Mesothelial cell of epicardium (in vitro differentiated cells): ENCODE measurements at places on chromosomes 2 and 18.

DNA sequence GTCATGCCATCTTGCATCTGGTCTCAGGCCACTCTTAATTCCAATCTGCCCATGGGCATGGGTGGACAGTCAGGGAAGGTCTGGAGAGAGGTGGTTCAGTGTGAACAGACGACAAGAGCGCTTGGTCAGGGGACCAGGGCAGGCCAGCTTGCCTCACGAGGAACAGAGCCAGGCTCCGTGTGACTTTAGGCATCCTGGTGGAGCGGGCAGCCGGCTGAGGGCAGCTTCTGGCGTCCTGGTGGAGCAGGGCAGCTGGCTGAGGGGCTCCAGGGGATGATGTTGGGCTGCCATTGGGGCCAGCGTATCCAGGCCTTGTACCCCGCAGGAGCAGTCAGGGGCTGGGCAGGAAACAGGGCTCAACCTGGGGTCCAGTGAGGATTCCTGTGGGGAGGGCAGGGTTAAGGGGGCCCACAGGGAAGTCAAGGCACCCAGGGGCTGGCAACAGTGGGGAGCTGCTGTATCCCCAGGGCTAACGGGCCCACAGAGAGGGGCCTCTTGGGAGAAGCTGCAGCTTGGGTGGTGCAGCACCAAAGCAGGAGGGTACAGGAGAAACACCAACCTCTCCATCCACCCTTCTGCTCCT, 197.9 kb upstream of the TWIST2 start:
- no peak for DNase-seq

GRCh38 chr2:74602586-74603281, 45.4 kb downstream of the M1AP start:
- no peak for DNase-seq

DNA sequence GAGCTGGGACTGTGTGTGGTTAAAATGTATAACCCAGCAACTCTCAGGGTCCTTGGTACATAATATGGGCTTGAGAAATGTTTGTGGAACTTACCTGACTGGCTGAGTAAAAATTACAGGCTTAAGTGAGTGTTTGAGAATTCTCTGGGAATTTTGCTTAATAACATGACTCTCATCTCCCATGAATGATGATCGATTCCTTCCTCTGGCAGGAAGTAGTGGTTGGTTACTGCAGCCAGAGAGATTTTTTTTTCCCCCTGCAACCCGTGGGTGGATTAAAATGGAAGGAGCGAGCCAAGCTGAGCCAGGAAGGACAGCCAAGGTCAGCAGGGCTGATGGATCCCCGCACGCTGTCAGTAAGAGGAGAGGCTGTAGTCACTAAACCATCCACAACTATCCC, 40.6 kb upstream of the RFX8 start:
- DNase-seq, result no peak

DNA sequence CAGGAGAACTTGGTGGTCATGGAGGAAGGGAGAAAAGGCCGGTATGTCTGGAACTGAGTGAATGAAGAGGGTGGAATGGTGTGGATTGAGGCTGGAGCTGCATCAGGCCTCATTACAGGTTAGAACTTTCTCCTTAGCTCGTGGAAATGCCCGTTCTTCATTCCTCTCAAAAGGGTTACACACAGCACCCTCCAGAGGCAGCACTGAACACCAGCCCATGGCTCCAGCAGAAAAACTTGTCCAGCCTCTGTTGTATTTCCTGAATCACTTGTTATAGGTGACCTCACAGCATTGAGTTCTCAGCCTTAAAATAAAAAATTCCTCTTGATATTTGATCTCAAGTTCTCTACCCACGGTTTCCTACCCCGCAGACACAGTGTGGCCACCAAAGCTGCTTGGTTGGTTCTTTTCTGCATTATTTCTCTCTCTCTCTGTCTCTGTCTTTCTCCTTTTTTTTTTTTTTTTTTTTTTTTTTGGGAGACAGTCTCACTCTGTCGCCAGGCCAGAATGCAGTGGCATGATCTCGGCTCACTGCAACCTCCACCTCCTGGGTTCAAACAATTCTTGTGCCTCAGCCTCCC, 89.6 kb downstream of the ITGB1BP1 start:
- no peak for DNase-seq

DNA sequence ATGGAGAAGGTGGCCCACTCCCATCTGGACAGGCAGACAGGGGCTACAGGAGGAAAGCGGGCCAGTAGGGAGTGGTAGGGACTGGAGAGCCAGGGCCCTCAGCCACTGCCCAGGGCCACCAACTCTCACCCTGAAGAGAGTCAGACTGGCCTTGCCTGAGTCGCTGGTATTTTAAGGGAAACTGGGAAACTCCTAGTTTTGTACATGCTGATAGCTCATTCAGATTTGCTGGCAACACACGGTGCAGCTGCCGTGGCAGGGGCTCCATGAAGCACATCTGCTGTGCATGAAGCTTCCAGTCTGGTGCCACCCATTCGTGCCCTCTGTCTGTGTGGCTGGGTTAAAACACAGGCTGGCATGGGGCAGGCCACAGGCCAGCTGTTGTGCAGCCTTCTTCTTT, 137.3 kb upstream of the GLI2 start:
- no peak for DNase-seq

DNA sequence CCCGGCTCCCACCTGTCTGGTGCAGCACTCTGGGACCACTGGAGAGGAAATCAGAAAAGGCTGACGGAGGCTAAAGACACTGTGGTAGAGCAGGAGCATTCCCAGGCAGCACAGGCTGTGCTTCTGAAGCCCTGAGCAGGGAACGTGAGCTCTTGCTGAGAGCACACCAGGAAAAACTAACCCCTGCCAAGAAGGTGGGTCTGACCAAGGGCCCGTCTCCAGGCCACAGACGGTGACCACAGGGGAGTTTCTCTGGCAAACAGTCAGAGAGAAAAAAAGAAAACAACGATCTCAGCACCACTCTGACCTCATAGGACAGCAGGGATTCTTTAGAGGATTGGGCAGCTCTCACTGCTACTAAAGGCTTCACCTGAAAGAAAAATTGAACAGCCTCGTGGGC, 201.4 kb downstream of the AFF3 start:
- DNase-seq, result no peak

DNA sequence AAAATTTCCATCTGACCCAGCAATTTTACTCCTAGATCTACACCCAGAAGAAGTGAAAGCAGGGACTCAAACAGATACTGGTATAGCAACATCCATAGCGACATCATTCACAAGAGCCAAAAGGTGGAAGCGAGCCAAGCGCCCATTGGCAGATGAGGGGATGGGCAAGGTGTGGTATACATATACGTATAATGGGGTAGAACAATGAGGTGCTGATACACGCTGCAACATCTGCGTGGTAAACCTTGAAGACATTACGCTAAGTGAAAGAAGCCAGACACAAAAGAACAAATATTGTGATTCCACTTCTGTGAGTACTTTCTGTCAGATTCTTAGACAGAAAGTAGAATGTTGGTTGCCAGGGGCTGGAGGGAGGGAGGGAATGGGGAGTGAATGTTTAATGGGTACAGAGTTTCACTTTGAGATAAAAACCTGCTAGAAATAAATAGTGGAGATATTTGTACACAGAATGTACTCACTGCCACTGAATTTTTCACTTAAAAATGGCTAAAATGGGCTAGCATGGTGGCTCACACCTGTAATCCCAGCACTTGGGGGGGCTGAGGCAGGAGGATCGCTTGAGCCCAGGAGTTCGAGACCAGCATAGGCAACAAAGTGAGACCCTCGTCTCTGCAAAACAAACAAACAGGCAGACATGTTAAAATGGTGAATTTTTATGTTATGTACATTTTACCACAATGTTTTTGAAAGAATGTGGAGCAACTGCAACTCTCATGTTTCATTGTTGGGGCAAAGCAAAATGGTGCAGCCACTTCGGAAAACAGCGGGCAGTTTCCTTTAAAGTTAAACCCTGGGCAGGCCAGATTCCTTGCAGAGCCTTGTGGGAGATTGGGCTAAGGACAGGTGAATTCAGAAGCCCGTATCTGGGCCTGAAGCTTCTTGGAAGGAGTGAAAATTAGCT, 103.4 kb upstream of the MYCN start:
- no peak for DNase-seq

GRCh38 chr18:59628995-59629394, 68.2 kb downstream of the CCBE1 start:
- DNase-seq, result no peak

GRCh38 chr18:36465276-36465675, 167.8 kb downstream of the FHOD3 start:
- no peak for DNase-seq

GRCh38 chr2:235746257-235746934, 252.6 kb downstream of the AGAP1 start:
- peak; percentile 69 for DNase-seq

DNA sequence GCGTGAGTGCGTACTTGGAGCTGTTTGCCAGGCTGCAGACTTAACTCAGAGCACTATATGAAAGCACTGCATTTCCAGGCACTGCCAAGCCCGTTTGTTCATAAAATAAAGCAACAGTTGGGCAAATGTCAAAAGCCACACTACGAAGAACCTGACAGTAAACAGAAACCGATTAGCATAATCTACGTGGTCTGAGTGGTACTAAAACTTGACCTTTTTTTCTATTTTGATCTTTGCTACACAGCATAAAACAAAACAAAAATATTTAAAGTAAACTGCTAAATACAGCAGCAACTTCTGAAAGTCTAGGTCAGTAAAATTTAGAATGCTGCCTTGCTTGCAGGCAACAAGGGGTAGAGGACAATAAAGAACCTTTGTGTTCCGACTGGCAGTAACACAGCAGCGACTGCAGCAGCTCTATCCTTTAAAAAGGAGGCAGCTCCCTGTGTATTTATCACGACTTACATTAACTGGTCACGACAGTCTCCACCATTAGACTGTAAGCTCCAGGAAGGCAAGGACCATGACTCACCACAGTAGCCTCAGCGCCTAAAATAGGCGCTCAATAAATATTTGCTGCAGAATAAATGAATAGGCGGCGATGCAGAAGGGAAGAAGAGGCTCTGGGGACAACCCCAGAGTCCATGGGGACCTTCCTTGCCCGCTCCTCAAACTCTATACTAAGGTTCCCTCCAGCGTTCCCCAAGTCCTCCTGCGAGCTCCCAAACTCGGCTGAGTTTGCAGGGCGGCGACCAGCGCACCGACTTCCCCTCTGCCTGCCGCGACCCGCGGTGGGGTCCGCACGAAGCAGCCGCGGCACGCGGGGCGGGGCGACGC, 902 bp downstream of the SS18 start:
- DNase-seq, result no peak

DNA sequence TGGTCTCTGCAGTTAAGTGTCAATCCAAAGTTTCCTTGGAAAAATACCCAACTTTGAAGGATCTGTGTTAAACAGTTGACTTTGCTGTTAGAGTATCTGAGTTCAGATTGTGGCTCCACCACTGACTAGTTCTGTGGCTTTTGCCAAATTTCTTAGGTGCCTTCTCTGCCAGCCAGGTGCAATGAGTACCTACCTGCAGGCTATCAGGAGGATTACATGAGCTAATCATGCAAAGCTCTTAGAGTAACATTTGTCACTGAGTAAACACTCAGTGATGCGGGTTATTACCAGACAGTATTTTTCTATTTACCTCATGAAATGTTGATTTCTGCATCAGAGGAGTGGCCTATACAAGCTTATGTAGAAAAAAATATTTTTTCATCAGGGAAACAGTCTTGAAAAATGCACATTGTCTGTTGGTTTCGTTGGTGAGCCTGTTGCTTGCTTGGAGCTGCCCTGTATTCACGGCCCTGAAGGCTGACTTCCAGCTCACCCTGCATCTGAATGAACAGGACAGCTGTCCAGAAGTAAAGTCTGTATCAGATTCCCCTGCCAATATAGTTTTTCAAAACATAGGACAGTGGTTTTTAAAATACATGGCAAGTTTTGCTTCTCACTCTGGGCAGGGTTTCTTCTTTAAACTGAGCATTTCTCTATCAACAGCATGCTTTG, 235.1 kb downstream of the CDCA7 start:
- no peak for DNase-seq

- DNase-seq, result no peak
Measured at GRCh38 chr2:71850306-71850801, 297.3 kb downstream of the CYP26B1 start.

DNA sequence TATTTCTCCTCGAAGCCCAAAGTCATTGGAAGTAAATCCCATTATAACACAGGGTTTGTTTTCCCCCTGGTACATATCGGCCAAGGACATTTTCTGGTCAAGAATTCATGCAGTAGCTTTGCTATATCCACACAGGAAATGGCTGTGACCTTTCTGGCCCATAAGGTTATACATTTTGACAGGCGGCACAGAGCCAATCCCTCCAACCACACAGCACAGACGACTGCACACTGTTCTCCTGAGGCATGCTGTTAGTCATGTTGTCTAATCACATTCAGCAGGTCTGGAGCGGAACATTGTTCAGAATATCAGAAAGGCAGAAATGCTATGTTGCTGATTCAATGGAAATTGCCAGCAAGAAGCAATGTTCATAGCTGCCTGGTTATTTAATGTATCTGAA, 742.3 kb upstream of the SLC8A1 start:
- DNase-seq, result no peak

DNA sequence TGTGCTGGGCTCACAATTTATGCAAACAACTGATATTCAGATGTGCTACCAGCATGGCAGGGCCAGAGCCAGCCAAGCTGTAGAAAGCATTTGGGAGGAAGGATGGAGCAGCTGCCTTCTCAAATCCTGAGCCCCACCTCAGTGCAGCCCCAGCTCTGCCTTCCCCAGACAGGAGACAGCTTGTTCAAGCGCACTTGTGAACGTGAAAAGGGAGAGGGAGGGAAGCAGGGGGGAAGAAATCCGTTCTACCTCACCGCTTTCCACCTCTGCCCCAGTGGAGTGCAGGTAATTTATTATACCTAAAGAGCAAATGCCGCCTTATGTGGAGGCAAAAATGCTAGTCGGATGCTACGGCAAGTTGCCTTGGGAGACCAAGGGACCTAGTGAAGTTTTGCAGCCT, 66.0 kb upstream of the SLC14A2 start:
- no peak for DNase-seq

GRCh38 chr2:102129951-102130646, 12.4 kb upstream of the IL1R1 start:
- DNase-seq, result no peak

GRCh38 chr2:23546913-23547312, 161.9 kb downstream of the KLHL29 start:
- DNase-seq, result no peak

- DNase-seq, result no peak
Measured at GRCh38 chr2:9739531-9739964, 103.7 kb upstream of the TAF1B start.

DNA sequence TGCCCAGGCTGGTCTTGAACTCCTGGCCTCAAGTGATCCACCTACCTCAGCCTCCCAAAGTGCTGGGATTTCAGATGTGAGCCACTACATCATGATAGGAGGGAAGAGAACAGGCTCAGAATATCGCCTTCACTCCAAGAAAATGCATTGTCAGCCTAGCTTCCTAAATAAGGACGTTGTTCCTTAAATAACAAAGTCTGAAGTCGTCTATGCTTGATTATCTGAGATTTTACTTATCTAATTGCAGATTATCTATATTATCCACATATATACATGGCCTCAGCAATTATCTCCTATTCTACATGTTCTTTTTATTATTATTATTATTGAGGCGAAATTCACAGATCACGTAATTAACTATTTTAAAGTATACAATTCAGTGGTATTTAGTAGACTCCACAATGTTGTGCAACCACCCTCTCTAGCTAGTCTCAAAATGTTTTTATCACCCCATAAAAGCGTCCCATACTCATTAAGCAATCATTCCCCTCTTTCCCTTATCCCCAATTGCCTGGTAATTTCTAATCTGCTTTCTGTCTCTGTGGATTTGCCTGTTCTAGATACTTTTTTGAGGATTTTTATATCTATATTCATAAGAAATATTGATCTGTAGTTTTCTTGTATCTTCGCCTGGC, 95.1 kb upstream of the RFX8 start:
- DNase-seq, result no peak
